ENCODE measurements at places on chromosomes 3 and 15. TPM values are rescaled to one million over a fixed set of nuclear protein-coding genes. Genes with fewer than 3 reads are reported as not detected.

DNA sequence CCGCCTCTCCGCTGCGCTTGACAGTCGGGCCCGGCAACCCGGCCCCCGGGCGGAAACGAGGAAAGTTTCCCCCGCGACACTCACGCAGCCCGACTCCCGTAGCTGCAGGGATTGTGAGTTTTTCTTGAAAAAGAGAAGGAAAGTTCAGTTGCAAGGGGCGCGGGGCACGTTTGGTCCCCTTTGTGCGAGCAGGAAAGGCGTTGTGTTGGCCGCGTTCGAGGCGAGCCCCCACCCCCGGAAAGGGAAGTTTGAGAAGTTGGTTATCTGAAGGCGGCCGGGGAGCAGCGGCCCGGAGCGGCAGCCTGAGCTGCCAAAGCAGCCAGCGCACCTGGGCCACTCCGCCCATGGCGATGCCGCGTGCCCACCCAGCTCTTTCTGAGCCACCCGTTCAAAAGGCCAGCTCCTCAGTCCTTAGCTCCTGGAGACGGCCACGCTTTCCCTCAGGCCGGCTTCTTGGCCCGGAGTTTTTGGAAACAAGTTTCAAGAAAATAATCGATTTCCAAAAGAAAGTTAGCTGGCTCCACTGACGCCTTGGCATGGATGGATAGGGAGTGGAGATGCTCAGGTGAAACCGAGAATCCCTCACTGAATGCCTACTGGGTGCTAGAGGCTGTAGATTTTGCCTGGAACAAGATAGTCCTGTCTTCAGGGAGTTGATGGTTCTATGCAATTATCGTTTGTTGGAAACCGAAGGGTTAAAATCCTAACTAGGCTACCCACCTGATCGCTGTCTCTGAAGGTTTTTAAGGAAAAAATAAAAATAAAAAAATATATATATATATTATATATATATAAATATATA, 832 bp downstream of the TGFBR2 start:
- no peaks in the 10 kb centered on the region for H3K4me1 ChIP-seq
- no peaks in the 10 kb centered on the region for H3K27me3 ChIP-seq
- H3K27ac ChIP-seq, result no peak overlapping the region
- H3K4me3 ChIP-seq, result no peak overlapping the region

- H3K27me3 ChIP-seq, result no peaks in the 10 kb centered on the region
- H3K4me1 ChIP-seq, result no peaks in the 10 kb centered on the region
- H3K27ac ChIP-seq, result no peak overlapping the region
- DNase-seq, result no peak
These were observed 93.1 kb downstream of the C3orf70 start for GRCh38 chr3:185059766-185060165.

DNA sequence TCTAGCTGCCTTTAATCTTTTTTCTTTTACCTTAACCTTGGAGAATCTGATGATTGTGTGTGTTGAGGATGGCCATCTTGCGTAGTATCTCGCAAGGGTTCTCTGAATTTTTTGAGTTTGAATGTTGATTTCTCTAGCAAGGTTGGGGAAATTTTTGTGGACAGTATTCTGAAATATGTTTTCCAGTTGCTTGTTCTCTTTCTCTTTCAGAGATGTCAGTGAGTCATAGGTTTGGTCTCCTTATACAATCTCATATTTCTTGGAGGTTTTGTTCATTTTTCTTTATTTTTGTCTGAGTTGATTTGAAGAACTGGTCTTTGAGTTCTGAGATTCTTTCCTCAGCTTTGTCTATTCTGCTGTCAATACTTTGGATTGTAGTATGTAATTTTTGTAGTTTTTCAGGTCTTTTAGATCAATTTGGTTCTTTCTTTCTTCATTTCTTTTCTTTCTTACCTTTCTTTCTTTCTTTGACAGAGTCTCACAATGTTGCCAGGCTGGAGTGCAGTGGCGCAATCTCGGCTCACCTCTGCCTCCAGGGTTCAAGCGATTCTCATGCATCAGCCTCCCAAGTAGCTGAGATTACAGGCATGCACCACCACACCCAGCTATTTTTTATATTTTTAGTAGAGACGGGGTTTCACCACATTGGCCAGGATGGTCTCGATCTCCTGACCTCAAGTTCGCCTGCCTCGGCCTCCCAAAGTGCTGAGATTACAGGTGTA, 366.4 kb upstream of the RASGRP1 start:
- H3K4me1 ChIP-seq, result no peaks in the 10 kb centered on the region
- H3K4me3 ChIP-seq, result no peak overlapping the region
- no peaks in the 10 kb centered on the region for H3K36me3 ChIP-seq
- DNase-seq, result no peak
- no peaks in the 10 kb centered on the region for H3K27me3 ChIP-seq
- H3K27ac ChIP-seq, result no peak overlapping the region

DNA sequence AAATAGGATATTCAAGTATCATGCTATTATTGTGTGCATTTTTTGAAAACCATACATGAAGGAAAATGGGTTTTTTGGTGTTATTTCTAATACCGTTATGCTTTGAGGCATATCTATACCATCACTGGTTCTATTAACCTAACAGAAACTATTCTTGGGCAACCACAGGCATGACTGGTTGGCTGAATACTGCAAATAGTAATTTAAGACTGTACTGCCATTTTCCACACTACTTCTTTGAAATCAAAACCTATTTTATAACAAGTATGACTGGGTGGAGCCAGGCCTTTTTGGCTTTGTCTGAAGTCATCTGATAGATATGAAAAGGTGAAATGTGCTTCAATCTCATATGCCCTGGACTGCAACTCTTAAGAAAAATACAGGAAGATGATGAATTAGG, 115.1 kb downstream of the ULK4 start:
- no peak for DNase-seq
- no peaks in the 10 kb centered on the region for H3K27me3 ChIP-seq
- no peaks in the 10 kb centered on the region for H3K4me1 ChIP-seq

- H3K27ac ChIP-seq, result no peak overlapping the region
- peaks cover 13% of the 10 kb centered on the region for H3K4me1 ChIP-seq
- H3K4me3 ChIP-seq, result no peak overlapping the region
These were observed 171.1 kb upstream of the PROK2 start for GRCh38 chr3:71956069-71956340.

DNA sequence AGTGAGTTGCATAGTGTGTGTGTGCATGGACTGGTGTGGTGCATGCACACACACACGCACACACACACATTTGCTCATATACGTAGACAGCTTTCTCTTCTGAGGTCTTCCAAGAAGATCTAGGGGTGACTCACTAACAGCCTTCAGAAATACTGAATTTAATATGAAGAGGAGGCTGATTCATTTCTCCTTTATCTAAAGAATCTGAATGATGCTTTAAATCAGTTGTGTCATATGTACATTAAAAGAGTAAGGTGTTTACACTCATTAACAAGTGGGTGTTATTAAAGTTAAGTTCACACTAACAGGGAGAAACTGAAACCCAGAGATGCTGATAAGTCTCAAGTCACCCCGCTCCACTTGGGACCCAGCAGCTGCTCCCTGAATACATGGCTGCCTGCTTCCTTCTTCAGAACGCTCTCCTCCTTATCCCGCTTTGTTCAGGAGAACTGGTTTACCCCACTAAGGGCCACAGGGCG, 22.0 kb downstream of the TMPRSS7 start:
- DNase-seq, result no peak
- H3K36me3 ChIP-seq, result no peaks in the 10 kb centered on the region
- H3K4me1 ChIP-seq, result no peaks in the 10 kb centered on the region
- no peak overlapping the region for H3K27ac ChIP-seq
- 0 out of 2 replicates have a peak, but pooled peaks cover 2% of the 10 kb centered on the region for H3K27me3 ChIP-seq
- H3K4me3 ChIP-seq, result no peak overlapping the region

DNA sequence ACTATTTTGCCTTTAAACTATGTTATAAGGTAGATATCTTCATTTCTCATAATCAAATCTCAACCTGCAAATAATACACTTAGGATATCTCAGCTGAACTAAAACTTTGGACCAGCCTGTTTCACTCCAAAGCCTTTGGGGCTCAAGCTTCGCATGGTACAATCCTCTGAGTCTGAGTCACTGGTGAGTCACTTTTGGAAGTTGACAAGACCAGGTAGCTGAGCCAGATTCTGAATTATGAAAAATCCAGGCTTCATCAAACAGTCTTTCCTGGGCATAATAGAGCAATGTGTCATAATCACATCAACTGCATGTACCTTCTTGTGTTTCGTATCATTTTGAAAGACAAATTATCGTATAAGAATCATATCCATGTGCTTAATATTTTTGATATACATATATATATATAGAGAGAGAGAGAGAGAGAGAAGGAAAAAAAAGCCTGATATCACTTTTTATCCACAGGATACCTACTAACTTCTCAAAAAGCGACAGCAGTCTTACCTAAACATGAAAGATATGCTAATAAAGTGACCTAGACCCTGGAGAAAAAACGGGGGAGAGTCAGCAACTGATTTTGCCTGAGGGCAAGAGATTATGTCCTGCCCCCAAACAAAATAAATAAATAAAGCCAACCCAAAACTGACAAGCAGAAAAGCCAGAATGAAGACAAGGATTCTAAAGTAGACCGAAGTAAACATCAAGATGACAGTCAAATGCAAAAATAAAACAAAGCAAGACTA, 263.9 kb upstream of the TGFBR2 start:
- no peaks in the 10 kb centered on the region for H3K36me3 ChIP-seq
- H3K27ac ChIP-seq, result no peak overlapping the region
- DNase-seq, result no peak
- no peak overlapping the region for H3K4me3 ChIP-seq

- no peaks in the 10 kb centered on the region for H3K27me3 ChIP-seq
- H3K27ac ChIP-seq, result no peak overlapping the region
- no peaks in the 10 kb centered on the region for H3K36me3 ChIP-seq
- H3K4me3 ChIP-seq, result no peak overlapping the region
These were observed 384.3 kb upstream of the EPHA6 start for GRCh38 chr3:96430079-96430478.

DNA sequence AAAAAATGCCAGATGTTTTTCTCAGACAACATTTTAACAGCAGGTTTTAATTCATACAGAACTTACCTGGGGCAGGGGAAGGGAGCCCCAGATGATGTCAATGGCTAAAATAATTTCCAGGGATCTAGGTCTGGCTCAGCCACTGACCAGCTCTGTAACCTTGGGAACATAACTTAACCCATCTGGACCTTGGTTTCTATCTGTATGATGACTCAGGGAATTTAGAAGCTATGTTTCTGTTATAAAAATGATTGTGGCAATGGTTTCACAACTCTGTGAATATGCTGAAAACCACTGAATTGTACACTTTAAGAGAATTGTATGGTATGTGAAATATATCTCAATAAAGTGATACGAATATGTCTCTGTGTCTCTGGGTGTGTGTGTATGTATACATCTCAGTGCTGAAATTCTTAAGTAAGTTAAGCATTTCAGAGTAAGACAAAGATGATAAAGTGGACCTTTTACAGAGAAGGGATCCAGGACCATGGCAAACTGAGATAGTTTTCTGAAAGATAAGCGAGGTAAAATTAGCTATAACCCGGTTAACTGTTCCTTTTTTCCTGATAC, 2.9 kb downstream of the SH3GL3 start:
- DNase-seq, result no peak
- no peaks in the 10 kb centered on the region for H3K27me3 ChIP-seq

DNA sequence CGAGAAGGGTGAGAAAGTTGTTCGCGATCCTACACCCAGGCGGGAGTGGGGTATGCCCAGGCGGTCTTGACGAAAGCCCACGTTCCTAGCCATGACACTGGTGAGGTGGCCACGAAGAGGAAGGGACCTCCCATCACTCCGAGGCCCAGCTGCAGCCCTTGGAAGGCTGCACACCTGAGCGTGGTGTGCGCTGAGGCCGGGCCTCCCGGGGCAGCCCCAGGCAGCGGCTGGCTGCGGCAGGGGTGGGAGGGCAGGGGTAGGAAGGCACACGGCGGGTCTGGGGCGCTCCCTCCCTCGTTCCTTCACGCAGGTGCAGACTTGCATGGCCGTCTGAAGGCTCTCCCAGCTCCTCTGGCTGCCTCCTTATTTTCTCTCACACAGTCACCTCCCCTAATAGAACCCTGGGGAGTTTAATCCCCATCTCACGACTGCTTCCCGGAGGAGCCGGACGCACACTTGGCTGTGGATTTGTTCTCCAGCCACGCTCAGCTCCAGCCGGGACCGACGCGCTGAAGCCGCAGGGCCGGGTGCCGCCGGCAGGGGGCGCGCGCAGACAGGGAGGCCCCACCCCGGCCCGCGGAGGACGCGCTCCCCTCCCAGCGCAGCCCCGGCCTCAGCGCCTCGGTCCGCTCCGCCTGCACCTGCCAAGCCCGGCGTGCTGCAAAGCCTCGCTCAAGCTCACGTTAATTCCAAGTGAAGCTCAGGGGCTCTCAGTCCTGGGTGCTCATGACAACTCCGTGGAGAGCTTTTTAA, 37.8 kb upstream of the MUC4 start:
- no peaks in the 10 kb centered on the region for H3K36me3 ChIP-seq
- no peaks in the 10 kb centered on the region for H3K27me3 ChIP-seq
- H3K4me1 ChIP-seq, result no peaks in the 10 kb centered on the region
- no peak overlapping the region for H3K4me3 ChIP-seq
- H3K27ac ChIP-seq, result no peak overlapping the region
- peak; percentile 91 for DNase-seq

Gene RASGRP1
- total RNA-seq, result 71.1 TPM

Gene COPS2
- total RNA-seq, result 50.7 TPM

Gene CHCHD4
- total RNA-seq, result 19.7 TPM

Gene DHX30
- total RNA-seq, result 106 TPM

Measured in Karpas-422 (cell line).